ENCODE measurements at places on chromosomes 16 and 17.

- no peak for DNase-seq
Measured at GRCh38 chr16:5925850-5926249, 828.3 kb upstream of the EEF2KMT start.

DNA sequence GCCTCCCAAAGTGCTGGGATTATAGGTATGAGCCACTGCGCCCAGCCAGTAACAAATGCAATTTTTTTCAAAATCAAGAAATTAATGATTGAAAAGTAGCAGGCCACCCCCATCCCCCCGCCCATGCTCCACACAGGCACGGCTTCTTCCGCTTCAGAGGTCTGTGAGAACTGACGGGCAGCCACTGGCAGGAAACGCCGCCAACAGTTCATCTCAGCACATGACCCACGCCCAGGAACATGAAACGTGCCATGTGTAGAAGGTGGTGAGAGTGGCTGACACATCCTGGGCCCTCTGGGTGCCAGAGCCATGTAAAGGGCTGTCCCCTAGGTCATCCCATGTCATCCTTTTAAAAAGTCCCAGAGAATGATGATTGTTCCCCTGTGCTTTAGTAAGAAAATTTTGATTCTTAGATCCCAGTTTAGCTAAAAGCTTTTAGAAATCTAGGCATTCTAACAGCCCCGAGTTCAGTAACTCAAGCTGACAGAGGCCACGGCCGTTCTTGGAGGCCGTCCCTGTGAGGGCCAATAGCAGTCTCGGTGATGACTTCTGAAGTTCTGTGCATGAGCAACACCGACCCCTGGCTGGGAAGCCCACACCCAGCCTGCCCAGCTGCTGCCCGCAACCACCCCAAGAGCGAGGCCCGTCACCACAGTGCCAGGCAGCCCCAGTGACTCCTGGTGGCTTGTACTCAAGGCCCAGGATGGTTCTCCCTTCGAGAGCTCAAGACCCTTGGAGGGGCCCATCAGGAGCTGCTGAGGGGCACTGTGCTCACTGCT is 52.1 kb downstream of the KLHDC4 start:
- no peak for DNase-seq

DNA sequence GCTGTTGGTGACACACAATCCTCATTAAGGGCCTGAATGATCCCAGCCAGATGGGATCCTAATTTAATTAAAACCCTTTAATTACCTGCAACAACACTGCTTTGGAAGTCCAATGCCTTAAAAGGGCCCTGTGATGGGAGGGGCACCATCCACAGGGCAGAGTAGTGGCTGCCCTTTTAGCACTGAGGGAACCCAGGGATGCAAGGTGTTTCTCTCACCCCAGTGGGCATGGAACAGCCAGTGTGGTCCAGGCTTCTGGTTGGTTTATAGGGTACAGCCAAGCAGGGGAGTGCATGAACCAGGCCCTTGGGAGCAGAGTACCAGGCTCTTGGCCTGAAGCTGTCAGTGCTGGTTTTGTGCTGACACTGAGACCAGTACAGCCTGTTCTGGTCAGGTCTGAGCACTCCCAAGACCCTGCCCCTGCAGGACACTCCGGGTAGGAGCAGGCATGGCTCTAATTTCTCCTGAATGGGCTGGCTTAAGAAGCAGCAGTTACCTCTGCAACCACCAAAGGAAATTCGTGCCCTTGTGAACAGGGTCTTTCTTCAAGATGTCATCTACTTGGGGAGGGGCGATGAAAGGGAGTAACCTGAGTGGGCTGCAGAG is 9.9 kb downstream of the NXPH3 start:
- DNase-seq = peak; percentile 40

- no peak for DNase-seq
Measured at GRCh38 chr16:69095193-69095592, 10.3 kb upstream of the HAS3 start.

DNA sequence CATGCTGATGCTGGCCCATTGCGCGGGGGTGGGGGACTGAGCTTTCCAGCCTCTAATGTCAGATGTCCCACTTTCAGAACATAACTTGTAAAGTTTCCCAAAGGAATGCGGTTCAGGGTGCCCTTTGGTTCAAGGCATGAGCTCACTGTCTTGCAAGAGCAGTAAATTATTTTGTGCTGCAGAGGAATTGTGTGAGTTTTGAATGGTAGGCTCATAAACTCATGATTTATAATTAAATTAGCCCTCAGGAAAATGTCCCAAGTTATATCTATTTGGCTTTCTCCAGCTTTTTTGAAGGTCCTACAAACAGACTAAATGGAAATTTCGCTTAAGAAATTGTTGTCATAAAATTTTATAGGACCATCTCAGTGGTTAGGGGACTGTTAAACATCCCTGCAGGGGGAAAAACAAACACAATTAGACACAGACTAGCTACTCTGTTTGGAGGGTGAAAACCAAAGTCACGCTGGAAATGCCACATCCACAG is 321.8 kb downstream of the HS3ST3B1 start:
- no peak for DNase-seq

DNA sequence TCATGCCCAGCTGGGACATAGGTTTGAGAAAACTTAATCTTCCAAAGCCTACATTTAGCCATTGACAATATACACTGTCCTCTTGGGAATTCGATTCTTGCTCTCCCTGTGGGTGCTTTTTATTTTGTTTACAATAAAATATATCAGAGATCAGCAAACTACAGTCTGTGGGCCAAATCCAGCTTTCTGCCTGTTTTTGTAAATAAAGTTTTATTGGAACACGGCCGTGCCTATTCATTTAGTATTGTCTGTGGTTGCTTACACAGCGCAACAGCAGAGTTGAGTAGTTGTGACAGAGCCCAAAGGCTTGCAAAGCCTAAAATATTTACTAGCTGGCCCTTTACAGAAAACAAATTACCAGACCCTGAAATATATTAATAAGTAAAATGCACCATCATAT is 39.7 kb upstream of the DNAJA2 start:
- DNase-seq = no peak

DNA sequence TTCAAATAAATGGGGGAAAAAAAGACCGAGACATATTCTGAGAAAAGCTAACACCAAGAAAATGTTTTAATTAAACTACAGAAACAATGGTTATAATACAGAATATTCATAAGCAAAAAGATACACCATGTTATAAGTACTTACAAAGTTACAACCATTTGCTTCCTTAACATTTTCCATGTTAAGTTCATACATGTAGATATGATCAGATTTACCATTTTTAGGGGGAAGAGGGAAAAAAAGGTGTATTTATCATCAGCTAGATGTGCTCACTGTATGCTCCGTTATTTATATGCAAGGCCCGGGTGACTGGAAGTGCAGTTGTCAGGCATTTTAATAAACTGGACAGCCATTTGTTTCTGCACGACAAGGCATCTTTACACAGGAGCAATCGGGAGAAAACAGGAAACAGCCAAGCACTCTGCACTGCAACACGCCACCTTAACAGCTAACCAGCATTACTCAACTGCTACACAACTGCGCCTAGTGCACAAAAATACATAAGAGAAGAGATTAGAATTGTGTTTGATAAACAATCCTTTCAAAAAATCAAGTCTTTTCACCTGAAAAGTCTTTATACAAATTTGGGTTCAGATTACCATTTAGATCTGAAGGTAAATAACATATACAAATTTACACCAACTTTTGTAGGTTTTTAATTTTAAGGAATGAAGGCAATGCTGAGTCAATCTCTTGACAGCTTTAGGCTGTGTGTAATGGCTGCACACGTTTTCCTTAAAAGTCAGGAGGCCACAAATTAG is 2.9 kb downstream of the SRSF2 start:
- no peak for DNase-seq

DNA sequence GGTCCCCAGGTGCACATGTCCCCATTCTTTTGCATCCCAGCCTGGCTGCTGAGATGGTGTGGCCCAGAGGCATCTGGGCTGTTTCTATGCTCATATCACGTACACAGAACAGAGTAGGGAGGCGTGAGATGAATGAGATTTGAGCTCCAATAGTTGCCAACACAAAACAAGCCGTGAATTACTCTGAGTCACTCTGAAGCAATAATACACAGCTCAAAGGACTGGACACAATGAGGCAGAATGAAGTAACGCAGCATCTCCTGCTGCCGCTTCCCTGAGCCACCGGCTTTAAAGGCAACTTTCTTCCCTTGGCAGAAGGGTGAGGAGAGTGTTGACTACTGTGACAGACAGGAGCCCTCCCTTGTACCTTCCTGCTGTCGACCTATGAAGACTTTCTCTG is 33.9 kb upstream of the CLEC18B start:
- DNase-seq = no peak

DNA sequence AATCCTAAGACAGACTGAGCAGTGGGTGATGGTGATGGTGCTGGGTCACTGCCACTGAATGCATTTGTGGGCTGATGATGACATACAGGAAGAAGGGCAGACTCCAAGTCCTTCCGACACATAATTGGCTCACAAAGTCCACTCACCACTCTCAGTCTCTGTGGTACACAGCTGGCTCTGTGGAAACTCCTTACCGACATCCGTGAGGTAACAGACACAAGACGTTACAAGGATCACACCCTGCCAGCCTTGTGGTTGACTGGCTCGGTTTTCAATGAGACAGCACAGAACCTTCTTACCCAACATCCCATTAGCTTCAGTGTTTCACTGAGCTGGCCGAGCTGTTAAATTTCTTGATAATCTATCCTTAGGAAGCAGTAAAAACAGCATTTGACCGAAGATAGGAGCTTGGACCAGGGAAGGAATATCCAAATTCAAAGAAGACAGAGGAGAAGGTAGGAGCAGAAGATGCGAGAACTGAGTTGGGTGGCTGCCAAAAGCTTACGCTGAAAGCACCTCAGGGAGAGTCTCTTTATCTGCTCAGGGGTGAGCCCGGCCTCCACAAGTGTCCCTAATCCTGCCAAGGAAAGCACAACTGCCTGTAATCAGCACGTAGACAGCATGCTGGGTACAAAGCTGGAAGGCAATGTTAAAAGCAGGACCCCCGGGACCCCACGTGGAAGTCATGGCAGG is 5.5 kb upstream of the MXRA7 start:
- no peak for DNase-seq

GRCh38 chr17:56581635-56582627 is 11.6 kb upstream of the NOG start:
- DNase-seq = no peak

GRCh38 chr16:27242868-27243590 is 25.5 kb downstream of the NSMCE1 start:
- DNase-seq = peak; percentile 77

DNA sequence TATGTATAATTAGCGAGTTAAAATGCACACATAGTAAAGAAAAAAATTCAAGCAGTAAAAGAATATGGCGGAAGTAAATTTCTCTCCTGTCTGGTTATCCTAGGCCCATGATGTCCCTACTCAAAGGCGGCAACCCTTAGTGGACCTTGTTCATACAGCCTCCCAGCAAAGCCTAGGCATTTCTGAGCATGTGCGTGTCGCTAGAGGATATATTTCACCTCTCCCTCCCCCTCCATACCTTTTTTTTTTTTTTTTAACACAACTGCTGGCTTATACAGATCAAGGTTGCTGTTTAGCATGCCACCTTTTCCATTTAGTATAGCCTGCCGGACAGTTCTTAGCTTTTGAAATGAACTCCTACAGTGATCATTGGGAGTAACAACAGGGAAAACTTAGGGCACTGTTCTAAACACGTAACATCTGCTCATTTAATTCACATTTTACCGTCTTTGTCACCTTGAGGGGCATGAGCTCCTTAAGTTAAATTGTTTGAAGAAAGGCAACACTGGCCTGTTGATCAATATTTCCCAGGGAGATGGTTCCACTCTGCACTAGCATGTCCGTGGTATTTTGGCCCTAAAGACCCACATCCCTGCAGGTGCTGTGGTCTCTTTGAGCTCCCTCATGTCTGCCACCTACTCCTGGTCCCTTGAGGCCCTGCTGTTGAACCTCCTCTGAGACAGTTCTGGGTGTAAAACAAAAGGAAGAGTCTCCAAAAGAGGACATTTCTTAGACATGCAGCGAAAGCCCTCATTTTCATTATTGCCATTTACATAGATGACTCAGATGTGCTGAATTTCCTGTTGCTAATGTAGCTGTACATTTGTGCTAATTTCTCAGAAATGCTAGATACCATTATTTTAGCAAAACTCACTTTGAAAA is 4.1 kb upstream of the TNFRSF13B start:
- DNase-seq = no peak

DNA sequence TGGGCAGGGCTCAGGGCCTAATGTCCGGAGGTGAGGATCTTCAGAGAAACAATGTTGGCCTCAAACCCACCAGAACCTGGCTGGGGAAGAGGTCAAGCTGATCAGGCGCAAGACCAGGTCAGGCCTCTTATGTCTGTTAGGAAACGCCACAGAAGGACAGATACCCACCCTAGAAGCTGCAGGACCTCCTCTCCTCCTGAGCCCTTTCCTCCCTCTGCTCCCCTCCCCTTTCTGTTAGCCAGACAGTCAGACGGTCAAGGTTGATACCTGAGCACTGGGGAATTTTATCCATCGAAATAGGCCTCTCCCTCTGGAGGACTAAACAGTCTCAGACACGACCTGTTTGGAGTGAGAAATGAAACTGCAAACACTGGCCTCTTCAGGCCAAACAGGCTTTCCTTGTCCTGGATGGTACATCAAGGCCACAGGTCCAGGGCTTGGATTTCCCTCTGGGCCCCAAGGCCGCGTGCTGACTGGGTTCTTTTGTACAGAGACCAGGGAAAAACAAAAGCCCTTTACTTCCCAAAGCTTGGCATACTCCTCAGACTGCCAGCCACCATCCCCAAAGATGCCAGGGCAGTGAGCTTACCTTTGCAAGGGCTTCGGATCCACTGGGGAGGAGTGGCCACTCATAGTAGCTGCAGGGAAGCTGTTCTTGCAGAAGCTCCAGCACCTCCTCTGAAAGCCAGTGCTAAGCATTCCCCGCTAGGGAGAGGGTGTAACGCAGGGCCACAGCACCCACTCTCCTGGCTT is 135.8 kb downstream of the CCDC182 start:
- no peak for DNase-seq

DNA sequence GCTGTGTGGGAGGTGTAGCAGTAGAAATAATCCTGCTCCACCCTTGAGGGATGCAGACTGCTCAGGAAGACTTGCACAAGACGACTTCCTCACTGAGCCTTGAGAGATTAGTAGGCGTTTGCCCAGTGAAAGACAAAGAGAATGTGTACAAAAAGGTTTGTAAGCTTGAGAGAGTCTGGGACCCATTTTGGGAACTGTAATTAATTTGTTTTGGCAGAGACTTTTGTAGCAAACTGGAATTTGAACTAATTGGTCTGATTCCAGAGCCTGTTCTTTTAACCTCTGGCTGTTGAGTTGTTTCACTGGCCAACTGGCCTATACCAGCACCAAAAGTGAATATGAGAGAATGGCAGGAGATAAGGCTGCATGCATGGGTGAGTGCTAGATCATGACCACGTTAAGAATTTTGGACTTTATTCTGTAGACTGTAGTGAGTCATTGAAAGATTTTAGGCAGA is 75.5 kb downstream of the AATF start:
- no peak for DNase-seq
